Omental fat pad (tissue), 4 donors: ENCODE measurements at places on chromosomes 11 and 22. TPM values are rescaled to one million over a fixed set of nuclear protein-coding genes. Genes with fewer than 3 reads are reported as not detected.

GRCh38 chr11:131449036-131450019, 78.9 kb downstream of the NTM start:
- no peak for DNase-seq

GRCh38 chr22:19821523-19822300, 33.0 kb downstream of the GNB1L start:
- no peak for DNase-seq

DNA sequence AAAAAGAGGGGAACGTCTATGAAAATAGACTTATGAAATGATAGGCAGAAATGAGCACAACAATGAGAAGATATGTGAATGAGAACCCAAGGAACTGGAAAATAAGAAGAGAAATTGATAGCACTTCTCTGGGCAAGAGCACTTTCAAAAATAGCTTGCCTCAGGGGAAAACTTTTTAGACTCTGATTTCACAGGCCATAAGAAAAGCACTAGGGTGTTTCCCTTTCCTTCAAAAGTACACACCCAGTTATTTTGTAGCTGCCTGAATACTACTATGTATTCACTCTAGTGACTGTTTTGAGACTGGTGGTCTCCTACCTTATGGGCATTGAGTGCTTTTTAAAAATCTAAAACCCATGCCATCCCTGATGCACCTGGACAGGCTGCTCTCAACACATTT, 172.3 kb upstream of the SOX6 start:
- DNase-seq: no peak

DNA sequence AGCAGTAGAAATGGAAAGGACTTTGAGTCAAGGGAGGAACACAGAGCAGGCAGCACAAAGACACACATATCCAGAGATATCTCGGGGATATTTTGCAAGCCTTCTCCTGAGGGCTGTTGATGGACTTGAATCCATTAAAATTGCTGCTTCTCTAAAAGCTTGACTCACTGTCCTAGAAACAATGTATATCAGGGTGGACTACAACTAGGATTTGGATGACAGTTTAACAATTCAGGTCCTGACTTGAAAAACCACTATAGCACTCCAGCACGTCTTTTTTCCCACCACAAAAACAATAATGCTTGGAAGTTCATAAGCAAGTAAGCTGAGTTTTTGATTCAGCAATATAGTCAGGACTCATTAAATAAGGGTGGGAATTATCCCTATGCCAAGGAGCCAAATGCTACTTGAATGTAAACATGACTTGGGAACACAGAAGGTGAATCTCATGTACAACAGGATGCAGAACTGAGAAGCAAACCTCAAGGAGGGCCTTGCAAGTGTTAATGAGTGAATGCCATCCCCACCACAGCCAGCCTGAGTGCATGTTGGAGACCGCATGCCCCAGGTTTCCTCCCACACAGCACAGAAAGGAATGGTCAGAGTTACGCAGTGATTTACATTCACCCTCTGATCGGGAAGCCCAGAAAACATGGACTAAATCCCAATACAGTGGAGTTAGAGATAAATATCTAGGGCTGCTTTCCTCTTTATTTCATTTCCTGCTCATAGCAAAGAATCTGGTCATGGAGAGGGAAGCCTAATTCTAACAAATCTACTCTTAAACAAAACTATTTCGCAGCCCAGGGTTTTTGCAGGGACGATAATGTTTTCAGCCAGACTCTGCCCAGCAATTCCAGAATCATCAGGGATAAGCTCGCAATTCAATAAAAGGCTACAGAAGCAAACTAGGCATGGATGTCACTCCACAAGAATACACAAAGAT, 98.4 kb upstream of the OR9G4 start:
- DNase-seq: no peak

OR56A1 gene
- total RNA-seq: not detected

EHD1 gene
- total RNA-seq: 117 TPM

DNA sequence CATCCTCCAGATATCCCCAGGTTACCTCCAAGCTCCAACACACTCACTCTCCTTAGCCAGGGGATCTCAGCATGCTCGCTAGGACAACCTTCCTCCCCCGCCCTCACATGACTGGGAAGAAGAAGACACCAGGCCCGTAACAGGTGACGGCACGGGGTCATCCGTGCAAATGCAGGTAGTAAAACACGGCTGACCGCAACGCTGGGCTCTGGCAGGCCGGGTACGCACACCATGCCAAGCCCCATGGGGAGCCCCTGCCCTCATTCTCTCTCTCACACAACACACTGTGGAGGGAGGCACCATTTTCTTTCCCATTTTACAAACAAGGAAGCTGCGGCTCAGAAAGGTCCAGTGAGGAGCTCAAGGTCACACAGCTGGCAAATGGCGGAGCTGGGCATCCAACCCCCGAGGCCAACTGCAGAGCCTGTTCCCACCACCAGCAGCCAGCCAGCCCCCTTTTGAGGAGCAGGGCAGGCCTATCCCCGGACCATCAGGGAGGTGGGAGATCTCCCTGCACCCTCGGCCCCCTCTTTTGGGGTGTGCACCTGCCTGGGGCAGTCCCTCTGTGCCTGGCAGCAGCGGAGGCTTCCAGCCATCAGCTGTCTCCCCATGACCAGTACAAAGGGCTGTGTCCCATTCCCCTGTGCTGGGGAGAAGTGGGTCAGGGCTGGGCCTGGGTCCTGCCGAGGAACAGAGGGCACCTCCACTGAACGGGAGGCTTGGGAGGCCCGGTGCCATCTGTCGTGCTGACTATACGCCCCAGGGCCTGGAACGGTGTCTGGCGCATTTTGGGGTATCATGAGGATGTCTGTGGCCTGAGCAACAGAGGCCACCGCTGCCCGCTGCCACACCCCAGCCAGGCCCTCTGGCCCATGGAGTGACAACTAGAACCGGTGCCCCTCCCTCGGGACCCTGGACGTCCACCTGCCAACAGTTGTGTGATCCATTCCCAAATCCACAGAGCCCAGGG, 280.9 kb downstream of the CTTN start:
- no peak for DNase-seq

DNA sequence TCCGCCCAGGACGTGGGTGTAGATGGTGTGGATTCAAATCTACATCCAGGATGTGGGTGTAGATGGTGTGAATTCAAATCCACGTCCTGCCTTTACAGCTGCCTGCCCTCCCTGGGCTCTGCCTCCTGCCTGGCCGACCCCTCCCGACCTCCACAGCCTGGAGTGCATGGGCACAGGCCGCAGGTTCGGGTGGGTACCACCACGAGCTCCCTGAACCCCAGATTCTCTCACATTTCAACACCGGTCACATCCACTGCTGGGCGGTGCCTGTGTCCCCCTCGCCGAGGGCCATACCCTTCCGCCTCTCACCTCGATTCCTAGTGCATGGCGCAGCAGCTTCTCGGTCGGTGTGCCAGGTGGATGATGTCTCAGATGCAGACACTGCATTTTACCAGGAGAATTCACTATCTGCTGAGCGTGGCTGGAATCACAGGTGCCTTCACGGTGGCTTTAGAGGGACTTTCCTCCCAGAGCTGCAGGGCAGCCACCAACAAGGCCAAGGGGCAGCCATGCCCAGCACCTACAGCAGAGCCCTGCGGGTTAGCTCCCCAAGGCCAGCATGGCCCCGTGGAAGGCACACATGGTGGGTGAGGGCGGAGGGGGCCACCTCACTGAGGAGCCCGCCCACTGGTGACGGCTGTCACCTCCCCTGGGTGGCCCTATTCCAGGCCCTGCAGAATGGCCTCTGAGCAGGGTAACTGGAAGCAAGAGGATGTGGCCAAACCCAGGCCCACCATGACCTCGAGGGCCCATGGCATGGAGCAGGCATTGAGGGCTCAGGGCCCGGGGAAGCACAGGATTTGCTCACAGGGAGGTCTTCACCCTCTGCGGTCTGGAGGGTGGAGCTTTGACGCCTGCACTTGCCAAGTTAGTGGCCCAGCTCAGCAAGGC, 638.5 kb downstream of the TBC1D22A start:
- no peak for DNase-seq

C11orf42 gene
- not detected for total RNA-seq

ZNF280B gene
- 0.12 TPM for total RNA-seq

DNA sequence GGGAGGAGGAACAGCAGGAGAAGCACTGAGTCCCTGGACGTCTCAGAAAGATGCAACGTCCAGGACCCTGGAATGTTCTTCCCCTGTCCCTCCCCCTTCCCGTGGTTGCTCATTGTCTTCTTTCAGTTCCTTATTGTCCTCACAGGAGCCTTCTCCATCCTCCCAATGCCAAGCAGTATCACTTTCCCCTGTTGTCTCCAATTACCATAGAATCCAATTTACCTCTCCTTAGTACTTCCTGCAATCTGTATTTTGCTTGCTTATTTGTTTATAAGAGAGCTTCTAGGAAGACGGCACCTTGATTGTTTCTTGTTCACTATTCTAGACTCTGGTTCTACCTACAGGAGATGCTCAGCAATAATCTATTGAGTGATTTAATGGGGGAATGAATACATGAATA, 1273.7 kb downstream of the LRRC4C start:
- no peak for DNase-seq

PHOX2A gene
- total RNA-seq: not detected

MYH9 gene
- 463 TPM for total RNA-seq

DNA sequence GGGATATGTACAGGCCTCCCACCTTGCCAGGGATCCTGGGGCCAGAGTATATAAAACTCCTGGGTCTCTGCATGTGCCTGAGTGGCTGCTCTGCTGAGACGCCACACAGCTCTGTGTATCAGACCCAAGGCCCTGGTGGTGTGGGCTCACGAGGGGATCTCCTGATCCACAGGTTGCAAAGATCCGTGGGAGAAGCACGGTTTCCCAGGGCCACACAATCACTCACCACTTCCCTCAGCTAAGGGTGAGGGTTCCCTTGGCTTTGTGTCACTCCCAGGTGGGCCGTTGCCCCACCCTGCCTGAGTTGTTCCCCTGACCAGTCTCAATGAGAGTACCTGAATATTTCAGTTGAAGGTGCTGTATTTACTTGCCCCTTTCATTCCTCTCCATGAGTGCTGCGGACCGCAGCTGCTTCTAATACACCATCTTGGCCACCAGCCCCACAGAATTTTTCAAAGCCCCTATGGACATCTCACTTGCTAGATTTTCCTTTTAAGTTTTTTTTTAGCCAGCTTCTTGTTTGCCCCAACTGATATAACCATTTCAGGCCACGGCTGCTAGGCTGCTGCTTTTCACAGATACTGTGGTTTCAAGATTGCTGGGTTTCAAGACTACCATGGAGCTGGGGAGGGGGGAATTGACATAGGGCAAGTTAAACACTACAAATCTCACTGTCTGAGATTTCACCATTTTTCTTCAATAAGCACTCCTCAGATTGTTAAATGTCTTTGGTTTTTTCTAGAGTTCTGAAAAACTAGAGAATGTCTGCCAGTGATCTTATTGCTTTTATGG, 13.7 kb upstream of the DEPDC7 start:
- DNase-seq: no peak

GRCh38 chr11:130118165-130118564, 41.4 kb upstream of the ST14 start:
- DNase-seq: no peak

C11orf91 gene
- not detected for total RNA-seq

DNA sequence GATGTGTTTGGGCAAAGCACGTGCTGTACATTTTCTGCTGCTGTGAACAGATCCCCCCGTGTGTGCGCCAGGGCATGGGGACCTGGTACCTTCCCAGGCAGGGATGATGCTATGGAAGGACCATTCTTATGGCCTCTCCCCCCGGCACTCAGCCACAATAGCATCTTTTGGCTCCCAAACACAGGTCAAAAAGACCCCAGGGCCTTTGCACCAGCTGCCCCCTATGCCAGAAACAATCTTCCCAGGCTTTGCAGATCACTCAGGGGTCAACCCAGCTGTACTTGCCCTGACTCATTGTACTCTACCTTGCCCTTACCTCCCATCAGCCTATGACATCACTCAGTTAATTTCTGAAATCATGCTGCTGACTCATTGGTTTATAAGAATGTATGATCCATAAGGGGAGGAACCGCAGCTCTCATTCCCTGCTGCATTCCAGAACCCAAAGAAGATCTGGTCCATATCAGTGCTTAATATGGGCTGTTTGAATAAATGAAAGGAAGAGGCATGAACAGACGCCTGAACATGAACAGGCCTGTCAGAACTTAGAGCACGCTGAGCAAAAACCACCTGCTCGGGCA, 100.7 kb downstream of the CELSR1 start:
- no peak for DNase-seq

DNA sequence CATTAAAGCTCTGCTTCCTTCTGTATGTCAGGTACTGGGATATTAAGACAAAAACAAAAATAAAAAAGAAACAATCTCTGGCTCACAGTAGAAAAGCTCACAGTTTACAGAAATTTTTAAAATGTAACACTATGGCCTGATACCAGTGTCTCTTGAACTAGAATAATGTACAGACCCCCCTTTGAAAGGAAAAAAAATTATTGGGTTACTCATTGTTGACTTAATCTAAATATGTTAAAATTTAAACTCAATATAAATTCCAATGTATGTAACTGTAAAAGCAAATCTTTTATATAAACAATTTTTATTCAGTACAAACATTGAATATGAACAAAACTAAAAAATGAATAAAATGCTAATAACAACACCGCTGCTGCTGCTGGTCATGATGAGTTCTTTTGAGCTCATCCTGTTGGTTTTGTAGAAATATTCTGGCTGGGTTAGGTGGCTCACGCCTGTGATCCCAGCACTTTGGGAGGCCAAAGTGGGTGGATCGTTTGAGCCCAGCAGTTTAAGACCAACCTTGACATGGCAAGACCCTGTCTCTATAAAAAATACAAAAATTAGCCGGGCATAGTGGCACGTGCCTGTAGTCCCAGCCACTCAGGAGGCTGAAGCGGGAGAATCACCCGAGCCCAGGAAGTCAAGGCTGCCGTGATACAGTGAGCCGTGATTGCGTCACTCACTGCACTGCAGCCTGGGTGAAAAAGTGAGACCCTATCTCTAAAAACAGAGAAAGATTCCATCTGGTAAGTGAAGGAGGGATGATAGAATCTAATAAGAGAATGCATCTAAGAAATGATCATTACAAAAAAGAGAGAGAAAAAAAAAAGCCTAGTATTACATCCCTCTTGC, 11.8 kb upstream of the KCNE3 start:
- DNase-seq: no peak

GRCh38 chr11:68950270-68950669, 30.5 kb downstream of the MRGPRD start:
- DNase-seq: no peak

CREB3L1 gene
- 8.7 TPM for total RNA-seq

TREH gene
- not detected for total RNA-seq

DNA sequence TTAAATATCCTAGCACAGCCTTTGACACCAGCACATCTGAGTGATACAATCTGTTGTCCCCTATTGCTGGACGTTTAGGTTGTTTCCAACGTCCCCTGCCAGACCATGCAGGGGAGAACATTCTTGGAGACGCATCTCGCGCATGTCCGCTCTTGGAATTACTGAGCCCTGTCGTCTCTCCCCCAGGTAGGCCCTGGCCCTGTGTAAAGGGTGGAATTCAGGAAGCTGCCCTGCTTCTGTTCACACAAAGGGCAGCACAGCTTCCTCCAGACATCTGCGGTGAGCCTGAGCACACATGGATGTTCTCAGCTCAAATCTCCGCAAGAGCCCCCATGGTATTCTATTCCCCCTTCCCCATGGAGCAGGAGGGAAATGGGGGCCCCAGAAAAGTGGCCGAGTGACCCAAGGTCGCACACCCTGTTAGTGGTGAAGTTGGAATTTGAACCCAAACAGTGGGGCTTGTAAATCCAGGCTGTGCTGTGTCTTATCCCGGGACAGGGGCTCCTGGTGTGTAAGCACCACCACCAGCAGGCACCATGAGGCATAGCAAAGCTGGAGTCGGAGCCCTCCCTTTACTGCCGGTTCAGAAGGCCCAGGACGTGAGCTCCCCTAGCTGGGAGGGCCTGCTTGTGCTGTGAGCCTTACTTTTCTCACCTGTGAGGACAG, 5.0 kb upstream of the FGF19 start:
- DNase-seq: no peak
